ENCODE measurements at places on chromosomes 7 and 10.

DNA sequence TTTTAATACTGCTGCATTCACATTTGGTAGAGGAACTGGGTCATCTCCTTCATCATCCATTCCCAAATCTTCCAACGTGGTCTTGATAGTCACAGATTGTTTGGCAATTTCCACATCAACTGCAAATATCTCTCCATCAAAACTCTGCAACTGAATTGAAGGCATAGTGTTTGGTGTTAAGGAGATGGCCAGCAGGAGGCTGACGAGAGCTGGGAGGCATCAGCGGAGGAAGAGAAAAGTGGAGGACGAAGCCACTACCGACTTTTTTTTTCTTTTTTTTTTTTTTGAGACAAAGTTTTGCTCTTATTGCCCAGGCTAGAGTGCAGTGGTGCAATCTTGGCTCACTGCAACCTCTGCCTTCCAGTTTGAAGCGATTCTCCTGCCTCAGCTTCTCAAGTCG is 205.0 kb upstream of the KCTD7 start:
- DNase-seq, result no peak

- no peak for DNase-seq
These were observed 2.4 kb downstream of the SH2B2 start for GRCh38 chr7:102289057-102289456.

GRCh38 chr7:105816954-105817615 is 59.3 kb downstream of the ATXN7L1 start:
- DNase-seq, result no peak

DNA sequence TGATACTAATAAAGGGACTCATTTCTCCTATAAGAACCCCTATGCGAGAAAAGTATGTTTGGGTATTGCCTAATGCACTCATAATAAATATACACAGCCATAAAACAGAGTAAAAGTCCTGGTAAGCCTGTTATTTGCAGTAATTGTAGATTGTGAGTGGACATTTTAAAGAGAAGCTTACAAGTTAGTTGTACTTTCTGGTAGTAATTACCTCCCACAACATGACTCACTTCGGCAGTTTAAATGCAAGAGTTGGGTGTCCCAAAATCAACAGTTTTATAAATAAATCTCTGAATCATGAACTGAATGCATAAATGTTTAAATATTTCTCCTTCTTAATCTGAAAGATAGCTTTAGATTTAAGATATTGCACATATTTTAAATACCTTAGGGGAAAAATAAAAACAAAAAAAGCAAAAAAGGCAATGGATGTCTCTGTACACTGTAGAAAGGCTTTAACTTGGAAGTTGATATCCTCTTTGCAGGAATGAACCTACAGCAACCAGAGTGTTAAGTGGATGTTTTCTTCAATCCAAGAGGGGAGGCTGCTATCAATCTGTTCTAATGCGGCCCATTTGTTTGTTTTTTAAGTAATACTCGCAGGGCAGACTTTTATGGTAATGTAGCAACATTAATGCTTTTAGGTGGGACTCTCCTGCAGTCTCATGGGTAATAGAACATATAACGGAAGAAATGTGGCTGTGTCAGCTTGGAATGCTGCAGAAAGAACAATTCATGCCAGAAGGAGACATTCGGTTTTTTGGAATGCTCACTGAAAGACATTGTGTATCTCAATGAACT is 57.3 kb upstream of the ZEB1 start:
- no peak for DNase-seq

DNA sequence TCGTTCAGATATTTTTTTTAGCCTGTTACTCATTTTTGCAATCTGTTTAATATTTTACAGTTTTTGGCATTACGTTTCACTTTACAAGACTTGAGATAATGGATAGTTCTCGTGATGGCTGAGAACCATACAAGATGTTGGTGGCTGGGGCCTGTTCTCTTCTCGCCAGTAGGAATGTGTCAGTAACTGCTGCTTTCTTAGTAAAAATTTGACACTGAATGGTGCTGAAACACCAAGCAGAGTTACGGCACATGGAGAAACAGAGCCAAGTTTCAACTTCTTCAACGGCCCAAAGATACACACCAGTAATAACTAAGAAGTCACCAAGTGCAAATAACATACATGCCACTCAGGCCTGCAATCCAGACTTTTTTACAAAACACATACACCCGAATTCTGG is 130.4 kb downstream of the NRP1 start:
- DNase-seq, result no peak
